Stimulated activated CD4-positive, alpha-beta T cell treated with anti-CD3 and anti-CD28 coated beads, Interleukin-1b, Interleukin-23, amount 100 ng/mL, for 1 hour (primary cell): ENCODE measurements at places on chromosomes 11 and 22.
A peak's percentile ranks its signal among the peaks of the same experiment; 100 is the strongest.

DNA sequence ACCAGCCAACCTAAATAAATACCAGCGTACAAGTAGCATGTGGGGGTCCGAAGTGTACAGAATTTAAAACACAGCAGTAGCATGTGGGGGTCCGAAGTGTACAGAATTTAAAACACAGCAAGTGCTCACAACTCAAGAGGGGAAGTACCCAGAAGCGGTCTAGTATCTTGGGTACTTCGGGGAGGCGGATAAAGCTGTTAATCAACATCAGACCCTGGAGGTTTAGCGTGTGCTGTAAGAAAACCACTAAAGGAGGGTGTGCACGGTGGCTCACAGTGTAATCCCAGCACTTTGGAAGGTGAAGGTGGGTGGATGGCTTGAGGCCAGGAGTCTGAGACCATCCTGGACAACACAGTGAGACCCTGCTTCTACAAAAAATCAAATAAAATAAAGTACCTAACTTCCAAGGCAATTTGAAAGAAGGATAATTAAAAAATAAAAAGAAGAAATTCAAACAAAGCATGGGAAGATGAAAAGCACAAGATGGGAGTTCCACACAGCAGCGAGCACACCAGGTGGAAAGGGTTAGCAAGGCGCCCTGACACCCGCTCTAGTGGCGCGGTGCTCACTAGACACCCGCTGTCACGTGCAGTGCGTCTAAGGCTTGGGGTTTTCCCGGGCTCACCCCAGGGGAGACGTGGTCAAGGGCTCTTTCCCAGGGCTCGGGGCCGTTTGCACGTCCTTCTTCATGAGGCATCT lies 35.0 kb upstream of the MOB2 start:
- no peak for DNase-seq

DNA sequence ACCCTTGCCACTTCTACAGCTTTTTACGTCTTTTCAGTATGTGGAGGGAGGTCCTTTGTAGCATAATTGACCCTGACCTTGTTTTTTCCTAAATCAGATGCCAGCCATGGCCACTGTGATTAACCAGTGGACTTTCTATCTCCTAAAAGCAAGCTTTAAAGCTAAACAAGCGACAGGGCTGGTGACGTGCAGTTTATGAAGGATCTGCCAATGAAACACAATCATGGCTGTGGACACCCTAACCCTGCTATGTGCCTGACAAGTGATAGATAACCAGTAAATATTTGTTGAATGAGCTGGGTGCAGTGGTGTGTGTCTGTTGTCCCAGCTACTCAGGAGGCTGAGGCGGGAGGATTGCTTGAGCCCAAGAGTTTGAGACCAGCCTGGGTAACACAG lies 64.2 kb downstream of the LIF start:
- DNase-seq, result no peak

- DNase-seq, result no peak
Measured at GRCh38 chr11:6438979-6439571, 1.7 kb downstream of the HPX start.

GRCh38 chr11:126335463-126335760 lies 20.1 kb upstream of the ST3GAL4 start:
- DNase-seq, result no peak

DNA sequence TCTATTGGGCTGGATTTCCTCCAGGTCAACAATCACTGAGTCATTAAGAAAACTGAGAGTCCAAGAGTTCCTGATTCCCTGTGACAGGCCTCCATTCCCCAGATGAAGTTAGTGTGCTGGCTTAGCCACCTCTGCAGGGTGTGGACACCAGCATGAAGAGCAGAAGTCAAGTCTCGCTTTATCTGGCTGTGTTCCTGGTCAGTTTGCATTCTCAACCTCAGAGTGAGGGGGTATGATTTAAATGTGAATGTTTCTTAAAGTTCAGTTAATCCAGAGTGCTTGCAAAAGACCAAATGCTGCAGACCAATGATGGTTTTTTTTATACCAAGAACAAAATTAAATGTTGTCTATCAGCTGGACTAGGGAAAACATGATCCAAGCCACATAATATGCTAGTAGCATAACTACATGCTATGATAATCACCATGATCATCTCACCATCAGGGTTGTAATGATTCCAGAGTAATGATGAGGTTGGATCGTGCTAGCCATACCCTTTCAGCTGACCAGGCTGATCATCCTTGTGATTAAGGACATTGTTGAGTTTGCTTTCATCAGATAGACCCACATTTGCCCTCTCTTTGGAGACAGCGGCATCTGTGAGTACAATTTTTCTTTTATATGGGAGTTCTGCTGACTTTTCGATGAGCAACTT lies 145.8 kb upstream of the ARHGAP20 start:
- no peak for DNase-seq

- DNase-seq, result no peak
Measured at GRCh38 chr22:37231406-37232139, 12.5 kb downstream of the RAC2 start.

DNA sequence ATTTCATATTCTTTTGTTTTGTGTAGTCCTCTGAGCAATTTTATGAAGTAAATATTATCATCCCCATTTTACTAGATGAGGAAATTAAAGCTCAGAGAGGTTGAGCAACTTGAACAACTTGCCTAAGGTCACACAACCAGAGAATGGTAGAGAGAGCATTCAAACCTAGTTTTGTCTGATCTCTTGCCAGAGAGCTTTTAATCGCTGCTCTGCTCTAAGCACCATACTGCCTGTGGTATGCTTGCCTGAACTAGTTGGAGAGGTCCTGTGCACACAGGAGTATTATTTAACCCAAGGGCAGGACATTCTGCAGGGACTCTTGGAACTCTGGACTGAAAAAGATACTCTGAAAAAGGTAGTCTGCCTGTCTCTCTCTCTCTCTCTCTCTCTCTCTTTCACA lies 38.5 kb downstream of the TRAF6 start:
- no peak for DNase-seq

GRCh38 chr11:65355776-65356393 lies 1.3 kb downstream of the TIGD3 start:
- no peak for DNase-seq

- no peak for DNase-seq
Measured at GRCh38 chr22:43618517-43618916, 193.6 kb downstream of the EFCAB6 start.

- peak; percentile 53 for DNase-seq
Measured at GRCh38 chr11:68903288-68904247, at the start of the genes IGHMBP2 and MRPL21. Gene IGHMBP2 (plus strand): TSS chr11:68903891. CDS start chr11:68903953, 62 bp downstream. Gene MRPL21 (minus strand): TSS chr11:68903832. CDS start chr11:68903810, 22 bp downstream.

DNA sequence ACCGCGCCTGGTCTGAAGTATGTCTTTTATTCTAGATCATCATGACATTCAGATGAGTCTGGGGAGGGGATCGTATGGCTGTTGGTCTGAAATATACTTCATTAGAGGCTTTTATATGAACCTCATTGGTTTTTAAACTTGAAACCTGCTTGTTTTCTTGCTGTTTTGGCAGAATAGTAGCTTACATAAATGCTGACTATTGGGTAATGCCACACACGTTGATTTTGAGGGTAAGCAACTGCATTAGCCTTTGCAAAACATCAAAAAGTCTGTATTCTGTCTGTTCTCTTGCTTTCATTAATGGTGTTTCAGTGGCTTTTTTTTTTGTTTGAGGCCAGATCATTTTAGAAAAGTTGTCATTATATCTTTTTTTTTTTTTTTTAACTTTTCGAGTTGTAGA lies 14.2 kb downstream of the PPME1 start:
- DNase-seq, result no peak

- no peak for DNase-seq
Measured at GRCh38 chr11:821512-822371, 3.0 kb downstream of the PNPLA2 start.

DNA sequence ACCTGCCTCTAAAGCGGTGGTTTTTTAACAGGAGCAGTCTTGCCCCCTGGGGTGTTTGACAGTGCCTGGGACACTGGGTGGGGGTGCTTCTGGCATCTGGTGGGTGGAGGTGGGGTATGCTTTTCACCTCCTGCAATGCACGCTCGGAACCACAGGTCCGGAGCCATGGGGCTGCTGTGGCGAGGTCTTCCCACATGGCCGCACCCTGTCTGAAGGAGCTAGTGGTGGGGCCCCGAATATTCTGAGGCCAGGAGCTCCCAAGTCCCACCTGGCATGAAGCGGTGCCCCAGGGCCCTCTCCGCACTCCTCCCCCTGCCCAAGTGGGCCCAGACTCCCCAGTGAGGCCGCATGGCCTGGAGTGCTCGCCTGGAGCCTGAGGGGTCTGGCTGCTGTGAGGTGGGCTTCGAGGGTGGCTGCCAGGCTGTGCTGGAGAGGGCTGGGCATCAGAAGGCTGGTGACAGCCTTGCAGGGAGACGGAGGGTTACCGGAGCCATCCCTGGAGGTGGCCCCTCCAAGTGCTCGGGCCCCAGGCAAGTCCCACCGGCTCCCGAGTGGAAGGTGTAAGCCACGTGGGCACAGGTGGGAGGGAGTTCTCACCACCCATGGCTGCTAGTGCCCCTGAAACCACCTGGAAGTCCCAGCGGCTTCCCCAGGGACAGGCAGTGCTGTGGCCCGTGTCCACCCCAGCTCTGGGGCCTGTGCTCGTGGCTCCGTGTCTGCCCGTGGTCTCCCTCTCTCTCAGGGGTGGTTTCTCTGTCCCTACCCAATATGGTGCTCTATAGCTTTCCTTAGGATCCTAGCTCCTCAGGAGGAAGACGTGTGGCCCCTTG lies 15.1 kb downstream of the TBX1 start:
- no peak for DNase-seq

DNA sequence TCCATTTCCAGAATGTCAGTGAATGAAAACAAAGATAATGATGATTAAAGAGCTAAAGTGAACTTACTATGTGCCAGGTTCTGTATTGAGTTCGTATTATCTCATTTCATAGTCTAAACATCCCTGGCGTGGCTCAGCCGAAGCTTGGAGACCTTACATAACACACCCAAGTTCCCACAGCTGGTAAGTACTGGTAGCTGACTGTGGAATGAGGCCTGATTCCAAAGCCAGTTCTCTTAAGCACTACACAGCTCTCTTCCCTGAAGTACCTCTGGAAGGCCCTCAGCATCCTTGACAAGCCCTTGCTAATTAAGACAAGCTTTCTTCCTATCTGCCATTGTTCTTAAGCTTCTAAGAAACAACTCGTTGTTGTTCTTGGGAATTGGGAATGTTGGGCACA lies 28.6 kb upstream of the NCAM1 start:
- DNase-seq, result no peak

DNA sequence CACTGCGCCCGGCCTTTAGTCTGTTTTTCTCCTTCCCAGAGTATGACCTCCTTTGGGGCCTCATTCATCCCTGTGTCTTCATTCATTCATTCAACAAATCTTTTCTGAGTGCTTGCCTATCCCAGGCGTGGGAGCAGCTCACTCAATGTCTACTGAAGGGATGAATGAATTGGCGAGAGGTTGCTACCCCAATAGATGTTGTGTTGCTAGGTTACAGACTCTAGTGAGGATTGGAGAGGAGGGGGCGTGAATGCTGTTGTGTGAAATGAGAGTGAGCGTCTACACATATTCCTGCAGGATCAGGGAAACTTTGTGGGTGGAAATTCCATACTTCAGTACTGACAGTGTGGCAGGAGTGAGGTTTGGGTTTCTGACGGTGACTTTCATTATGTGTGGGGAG lies 55.5 kb upstream of the EP300 start:
- no peak for DNase-seq

DNA sequence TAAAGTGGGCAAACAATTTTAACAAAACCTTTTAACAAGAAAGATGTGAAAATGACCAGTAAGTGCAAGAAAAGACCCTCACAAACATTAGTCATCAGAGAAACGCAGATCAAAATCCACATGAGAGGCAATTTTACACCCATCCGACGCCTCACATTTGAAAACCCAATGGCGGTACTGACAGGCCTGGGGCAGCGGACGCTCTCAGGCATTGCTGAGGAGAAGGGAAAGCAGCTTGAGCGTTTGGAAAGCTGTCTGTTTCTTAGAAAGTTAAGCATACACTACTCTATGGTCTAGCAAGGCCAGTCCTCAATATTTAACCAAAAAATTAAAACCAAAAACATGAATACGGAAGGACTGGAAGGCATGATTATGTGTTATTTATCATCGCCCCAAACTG lies 2.0 kb upstream of the KRTAP5-8 start:
- no peak for DNase-seq

DNA sequence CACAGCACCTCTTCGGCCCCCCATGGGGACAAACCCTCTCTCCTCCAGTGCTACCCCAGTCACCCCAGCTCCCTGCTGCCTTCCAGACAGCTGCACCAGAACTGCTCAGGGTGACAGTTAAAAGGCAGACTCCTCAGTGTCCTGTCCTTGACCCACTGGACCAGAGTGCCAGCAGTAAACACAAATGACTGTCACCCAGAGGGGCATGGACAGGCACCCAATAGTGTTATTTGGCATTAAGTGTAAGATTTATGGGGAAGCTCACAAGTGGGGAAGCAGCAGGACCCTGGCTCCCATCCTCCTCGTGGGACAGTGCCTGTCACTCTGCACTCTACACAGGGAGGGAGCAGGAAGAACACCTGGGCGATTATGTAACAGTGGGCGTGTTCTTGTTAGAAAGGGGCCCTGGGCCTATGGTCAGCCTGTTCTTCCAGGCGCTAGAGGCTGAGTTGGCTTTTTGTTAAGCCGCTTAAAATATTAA lies 5.0 kb downstream of the RPS19BP1 start:
- DNase-seq, result no peak

- no peak for DNase-seq
Measured at GRCh38 chr11:67691149-67691548, 16.7 kb upstream of the ALDH3B2 start.

DNA sequence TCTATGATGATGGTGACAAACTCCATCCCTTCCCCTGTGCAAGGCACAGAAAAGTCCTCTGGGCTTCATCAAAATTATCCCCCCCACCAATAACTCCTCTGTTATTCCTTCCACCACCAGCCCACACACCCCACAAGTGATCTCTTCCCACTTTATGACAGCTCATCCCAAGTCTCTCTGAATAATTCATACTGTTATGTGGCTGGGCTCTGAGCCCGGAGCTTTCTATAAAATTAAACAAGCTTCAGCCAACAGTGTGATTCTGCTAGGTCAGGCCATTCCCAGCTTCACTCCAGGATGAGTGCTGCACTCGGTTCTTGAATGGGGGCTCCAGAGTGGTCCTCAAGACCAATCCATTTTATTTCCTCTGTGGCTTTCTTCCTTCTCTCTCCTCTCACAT lies 83.0 kb downstream of the INSC start:
- no peak for DNase-seq

DNA sequence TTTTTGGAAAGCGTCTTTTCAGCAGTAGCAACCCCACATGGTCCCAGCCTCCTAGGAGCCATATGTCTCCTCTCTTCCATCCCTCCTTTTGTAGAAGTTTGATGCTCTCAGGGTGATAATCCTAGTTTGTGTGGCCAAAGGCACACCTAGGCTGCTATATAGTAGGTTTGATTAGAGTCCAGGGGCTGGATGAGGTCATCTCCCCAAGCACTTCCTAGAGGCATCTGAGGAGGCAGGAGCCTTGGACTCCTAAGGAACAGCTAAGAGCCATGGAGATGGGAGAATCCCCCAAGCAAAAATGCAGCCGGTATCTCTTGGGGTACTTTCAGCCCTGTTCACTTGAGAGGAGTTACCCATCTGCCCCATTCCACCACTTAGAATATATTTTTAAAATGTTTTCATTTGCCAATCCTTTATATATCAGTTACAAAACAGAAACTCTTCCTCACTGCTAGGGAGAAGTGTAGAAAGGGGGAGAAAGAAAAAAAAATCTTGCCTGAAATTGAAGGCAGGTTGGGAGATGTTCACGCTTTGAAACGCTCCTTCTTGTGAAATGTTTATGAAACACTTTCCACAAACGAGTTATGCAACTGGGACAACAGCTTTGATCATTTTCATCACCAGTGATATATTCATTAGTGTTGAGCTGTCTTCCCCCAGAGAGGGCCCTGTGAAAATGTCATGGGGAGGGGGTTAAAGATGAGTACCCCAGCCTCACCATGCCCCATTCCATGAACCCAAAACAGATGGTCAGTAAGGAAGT lies 31.9 kb upstream of the TLCD5 start:
- DNase-seq, result no peak
